Myocyte (in vitro differentiated cells): ENCODE measurements at places on chromosomes 3 and 15. TPM values are rescaled to one million over a fixed set of nuclear protein-coding genes. Genes with fewer than 3 reads are reported as not detected.

The GP5 gene
- total RNA-seq = 0.31 TPM in 1 of 2 replicates, not detected in the other

- DNase-seq = no peak
Observed at GRCh38 chr3:52109611-52110301, 44.5 kb downstream of the POC1A start.

DNA sequence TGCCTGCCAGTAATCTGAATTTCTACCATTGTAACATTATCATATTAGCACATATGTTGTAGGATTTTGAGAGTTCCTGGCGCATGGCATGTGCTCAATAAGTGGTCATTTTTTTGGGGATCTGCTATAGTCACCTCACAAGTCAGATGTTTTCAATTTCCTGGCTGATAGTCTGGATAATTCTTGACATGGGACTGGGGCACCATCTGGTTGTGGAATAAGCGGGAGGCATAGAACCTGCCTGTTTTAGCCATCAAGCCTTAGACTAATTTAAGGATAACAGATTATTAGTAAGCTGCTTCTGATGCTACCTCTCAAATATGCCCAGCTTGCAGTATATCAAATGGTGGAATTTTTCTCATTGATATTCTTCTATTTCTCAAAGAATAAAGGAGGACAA is 39.1 kb downstream of the GASK1A start:
- DNase-seq = no peak

- DNase-seq = no peak
Observed at GRCh38 chr3:38000965-38001455, 10.4 kb downstream of the VILL start.

- peak; percentile 21 for DNase-seq
Observed at GRCh38 chr3:33954956-33955355, 156.5 kb downstream of the PDCD6IP start.

DNA sequence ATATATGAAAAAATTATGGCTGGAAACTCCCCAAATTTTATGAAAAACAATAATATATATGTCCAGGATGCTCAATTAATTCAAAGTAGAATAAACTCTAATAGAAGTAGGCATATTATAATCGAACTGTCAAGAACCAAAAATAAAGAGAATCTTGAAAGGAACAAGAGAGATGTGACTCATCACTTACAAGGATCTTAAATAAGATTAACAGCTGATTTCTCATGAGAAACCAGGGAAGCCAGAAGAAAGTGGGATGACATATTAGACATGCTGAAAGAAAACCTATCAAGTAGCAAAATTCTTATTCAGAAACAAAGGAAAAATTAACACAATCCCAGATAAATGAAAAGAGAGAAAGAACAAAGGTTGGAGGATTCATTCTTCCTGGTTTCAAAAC is 66.8 kb downstream of the FAIM start:
- DNase-seq = peak; percentile 21
